ENCODE measurements at places on chromosomes 5 and 9. TPM values are rescaled to one million over a fixed set of nuclear protein-coding genes. Genes with fewer than 3 reads are reported as not detected.

The CARD19 gene
- 70.3 TPM for total RNA-seq

The TMEM232 gene
- total RNA-seq: not detected

The HEMGN gene
- not detected for total RNA-seq

The ATOX1 gene
- 169 TPM for total RNA-seq

The OR13D1 gene
- total RNA-seq: not detected

The FCN2 gene
- total RNA-seq: not detected

The MPDZ gene
- 32.8 TPM for total RNA-seq

The PCDHA3 gene
- not detected for total RNA-seq

The FYB1 gene
- total RNA-seq: not detected

All from mammary microvascular endothelial cell (primary cell).